Urinary bladder (tissue), 4 donors: ENCODE measurements at places on chromosomes 3 and 15.

- DNase-seq = no peak
Observed at GRCh38 chr15:80142646-80143045, 10.2 kb upstream of the FAH start.

GRCh38 chr3:195117978-195118581, 152.9 kb downstream of the XXYLT1 start:
- no peak for DNase-seq

GRCh38 chr3:110101361-110101760, 764.0 kb upstream of the DPPA4 start:
- no peak for DNase-seq

- DNase-seq = no peak
Observed at GRCh38 chr15:66854012-66854965, 152.3 kb downstream of the SMAD6 start.

- DNase-seq = no peak
Observed at GRCh38 chr3:71468311-71469137, 115.0 kb downstream of the FOXP1 start.

DNA sequence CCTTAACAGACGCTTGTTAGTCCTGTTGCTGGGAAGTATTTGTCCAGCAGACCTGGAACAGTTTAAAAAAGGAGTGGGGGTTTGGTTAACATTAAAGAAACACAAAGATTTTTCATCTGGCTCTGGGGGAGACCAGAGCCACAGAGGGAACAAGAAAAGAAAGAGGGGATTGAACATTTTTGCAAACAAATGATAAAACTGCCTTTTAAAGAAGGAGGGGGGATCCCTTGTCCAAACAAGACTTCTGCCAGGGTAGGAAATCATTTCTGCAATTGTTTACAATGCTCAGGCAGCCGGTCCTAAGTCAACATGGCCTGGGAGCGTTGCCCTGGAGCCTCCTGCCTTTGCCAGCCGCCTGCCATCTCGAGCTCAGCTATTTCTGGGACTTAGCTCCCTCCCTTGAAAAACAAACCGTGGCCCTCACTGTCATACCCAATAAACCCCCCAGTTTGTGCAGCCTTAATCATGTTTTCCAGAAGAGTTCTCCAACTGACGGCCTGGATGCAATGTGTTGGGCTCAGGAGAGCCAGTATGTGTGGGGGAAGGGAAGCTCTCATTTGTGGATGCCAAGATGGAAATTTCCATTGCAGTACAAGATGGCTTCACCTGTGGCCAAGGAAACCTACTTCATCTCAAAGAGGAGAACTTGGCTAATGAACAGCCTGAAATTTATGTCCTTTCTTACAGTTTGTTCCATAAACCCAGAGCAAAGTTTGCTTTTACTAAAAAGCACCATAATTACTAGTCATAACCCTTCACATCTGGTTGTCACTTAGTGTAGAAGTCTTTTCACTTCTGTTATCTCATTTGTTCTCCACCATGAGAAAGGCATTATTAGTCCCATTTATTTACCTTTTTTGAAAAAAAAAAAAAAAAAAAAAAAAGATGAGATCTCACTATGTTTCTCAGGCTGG, 75.9 kb upstream of the RNU6-1 start:
- peak; percentile 69 for DNase-seq

DNA sequence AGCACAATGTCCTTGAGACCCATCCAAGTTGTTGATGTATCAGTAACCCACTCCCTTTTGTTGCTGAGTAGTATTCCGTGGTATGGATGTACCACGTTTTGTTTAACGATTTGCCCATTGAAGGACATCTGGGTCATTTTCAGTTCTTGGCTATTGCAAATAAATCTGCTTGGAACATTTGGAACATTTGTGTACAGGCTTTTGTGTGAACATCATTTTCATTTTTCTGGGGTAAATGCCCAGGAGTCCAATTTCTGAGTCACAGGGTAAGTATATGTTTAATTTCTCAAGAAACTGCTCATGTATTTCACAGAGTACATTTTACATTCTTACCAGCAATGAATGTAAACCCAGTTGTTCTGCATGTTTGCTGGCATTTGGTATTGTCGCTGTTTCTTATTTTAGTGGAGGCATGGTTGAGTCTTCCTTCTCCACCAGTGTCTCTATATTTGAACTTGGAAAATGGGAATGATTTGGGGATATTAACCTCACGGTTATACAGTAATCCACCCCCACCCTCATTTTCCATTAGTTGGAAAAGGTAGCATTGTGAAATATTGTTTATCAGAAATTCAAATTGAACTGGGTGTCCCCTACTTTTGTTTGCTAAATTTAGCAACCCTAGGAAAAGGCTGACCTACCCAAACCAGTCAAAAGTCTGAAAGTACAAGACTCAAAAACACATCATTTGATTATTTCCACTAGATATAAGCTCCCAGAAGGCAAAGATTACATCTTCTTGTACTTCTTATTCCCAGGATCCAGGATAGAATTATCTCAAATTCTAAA, 30.8 kb downstream of the POMGNT2 start:
- no peak for DNase-seq

GRCh38 chr15:27668471-27669220, 430.5 kb downstream of the OCA2 start:
- no peak for DNase-seq

GRCh38 chr3:101825904-101826445, 23.3 kb upstream of the NFKBIZ start:
- DNase-seq = no peak

DNA sequence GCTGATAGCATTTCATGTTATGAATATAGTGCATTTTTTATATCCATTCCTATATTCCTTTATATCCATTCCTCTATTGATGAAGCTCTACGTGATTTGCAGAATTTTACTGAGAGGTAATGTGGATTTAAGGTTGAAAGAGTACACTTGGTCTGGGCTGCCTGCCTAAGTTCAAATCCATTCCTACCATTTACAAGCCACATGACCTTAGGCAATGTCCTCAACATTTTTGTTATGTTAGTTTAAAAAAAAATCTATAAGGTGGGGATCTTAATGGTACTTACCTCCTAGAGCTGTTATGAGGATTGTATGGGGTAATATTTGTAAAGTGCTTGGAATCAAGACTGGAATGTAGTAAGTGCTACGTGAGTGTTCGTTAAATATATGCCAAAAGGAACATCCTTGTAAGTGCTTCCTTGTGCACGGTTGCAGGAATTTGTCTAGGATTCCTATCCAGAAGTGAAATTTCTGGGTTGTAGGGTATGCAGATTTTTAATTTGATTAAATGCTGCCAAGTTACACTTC, 11.2 kb upstream of the VEPH1 start:
- no peak for DNase-seq

DNA sequence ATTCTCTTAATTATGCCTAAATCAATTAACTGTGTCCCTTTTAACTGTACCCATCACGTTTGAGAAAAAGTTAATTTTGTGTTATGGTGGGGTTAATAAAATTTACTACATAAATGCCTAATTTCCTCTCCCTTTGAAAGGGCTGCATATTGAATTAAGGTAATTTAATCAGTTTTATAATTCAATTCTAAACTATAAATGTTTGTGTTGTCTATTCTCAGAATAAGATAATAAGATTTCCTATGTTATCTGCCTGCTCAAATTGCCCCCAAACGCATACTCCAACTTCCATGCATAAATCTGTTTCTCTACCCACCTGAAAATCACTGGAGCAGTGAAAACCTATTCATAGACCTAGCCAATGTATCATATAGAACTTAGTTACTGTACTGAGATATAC, 1716.1 kb downstream of the SI start:
- DNase-seq = no peak

DNA sequence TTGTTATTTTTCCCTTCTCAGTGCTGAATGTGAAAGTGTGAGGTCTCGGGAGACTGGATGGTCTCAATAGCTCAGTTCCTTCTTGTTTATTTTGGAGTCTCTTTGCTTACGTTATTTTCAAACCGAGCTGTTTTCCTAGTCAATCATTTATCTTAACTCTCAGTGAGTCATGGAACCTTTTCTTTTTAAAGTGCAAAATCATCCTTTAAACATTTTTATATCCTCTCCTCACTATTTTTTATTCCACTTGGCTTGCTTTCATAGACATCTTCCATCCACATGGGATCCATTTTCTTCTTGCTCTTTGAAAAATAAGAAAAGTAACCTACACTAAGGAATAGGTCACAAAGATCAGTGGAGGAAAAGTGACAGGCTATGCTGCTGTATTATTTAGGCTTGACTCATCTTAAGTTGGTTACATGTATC, 497.8 kb downstream of the NAALADL2 start:
- no peak for DNase-seq

- no peak for DNase-seq
Observed at GRCh38 chr3:45241206-45241605, 15.1 kb upstream of the TMEM158 start.

DNA sequence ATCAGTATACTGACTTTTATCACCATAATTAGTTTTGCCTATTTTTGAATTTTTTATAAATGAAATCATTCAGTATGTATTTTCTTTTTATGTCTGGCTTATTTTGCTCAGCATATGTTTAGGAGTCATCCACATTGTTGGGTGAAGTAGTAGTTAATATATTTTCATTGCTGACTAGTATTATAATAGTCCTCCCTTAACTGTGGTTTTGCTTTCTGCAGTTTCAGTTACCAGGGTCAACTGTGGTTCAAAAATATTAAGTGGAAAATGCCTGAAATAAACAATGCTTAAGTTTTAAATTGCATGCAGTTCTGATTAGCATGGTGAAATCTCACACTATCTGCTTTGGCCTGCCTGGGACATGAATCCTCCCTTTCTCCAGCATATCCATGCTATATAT, 39.5 kb upstream of the PRR23C start:
- no peak for DNase-seq

DNA sequence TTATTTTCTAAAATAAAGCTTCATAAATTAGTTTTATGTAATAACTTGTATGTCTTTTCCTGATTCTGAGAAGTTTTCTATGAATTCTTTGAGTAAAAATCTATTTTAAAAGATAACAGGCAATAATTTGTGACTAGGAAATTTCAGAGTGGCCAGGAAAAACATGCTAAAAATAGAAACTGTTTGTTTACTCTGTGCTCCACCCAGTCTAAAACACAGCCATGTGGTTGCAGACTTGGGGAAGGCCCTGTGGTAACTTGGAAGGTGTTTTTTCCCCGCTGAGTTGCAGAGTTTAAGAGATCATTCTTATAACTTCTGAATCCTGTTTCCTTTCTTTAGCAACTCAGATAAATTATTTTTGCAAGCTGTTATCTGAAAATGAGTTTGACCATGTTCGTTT, 21.9 kb downstream of the PLCL2 start:
- no peak for DNase-seq

DNA sequence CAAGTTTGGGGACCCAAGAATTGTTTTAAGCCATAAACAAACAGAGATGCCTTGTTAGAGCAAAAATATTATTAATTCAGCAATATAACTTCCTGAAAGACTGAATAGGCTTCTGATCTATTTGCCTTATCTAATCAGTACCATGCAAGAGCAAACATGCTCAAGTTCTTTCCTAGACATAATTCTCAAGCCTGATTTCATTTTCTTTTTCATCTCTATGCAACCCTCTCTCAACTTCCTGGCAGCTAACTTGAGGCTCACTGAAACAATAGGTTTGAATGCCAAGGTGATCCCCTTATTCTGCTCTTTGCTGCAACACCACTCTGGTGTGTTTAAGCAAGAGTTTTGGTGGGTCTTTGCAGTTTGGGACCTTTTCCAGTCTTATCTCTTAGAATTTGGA, 230.9 kb upstream of the CD96 start:
- DNase-seq = no peak

DNA sequence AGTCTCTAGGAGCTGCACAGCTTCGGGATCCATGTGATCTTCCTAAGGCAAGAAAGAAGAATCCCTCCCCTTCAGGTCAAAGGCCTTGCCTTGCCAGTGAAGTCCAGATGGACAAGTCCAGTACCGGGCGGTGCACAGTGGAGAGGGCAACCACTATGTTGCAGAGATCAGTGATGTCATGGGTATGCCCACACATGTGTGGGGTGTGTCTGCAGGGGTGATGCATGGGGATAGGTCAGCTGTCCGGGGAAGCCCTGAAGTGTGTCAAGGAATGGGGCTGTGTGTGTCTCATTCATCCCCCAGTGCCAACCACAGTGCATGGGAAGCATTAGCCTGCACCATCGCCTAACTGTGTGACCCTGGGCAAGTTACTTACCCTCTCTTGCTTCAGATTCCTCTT, 66.5 kb downstream of the TLE3 start:
- no peak for DNase-seq

GRCh38 chr3:30256474-30256873, 349.9 kb upstream of the TGFBR2 start:
- DNase-seq = no peak

GRCh38 chr15:60326343-60326742, 71.4 kb downstream of the ANXA2 start:
- DNase-seq = no peak

- DNase-seq = no peak
Observed at GRCh38 chr3:135218304-135218703, 423.2 kb downstream of the EPHB1 start.

DNA sequence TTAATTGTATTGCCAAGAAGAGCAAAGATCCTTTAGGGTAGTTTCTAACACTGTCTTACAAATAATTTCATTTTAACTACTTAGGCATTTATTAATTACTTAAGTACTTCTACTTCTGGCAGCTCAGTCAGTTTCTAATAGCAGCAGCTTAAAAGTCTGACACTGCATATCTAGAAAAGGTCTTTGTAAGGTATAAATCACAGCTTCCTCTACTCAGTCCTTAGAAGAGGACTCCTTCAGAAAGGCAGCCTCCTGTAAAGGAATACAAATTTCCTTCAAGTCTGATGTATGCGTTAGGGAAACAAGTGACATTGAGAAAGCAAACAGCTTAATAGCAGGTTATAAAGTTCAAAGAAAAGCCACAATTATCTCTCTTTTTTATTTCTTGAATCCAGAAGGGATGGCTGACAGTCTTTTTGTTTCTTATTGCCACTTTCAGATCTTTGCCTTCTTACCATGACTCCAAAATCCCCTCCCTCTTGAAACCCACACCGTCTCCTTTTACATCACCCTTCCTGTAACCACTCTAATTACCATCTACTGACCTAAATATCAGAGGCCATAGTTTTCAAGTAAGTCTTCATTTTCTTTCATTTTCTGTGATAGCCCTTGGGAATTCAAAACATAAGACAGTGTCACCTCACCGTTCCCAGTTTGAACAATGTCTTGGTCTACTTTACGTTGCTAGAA, 109.5 kb downstream of the CGGBP1 start:
- no peak for DNase-seq

GRCh38 chr3:100106531-100107141, 7.7 kb downstream of the FILIP1L start:
- no peak for DNase-seq

DNA sequence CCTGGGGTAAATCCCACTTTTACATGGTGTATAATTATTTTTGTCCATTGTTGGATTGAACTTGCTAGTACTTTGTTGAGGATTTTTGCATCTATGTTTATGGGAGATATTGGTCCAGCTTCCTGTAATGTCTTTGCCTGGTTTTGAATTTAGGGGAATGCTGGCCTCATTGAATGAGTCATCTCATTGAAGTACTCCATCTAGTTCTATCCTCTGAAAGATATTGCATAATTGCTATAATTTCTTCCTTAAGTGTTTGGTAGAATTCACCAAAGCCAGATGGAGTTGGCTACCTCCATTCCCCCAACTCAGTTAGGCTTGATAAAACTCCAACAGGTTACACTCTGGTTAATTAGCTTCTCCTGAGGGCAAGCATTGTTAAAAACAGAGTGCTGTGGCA, 237.4 kb upstream of the TGFBR2 start:
- DNase-seq = no peak
